ENCODE measurements at places on chromosomes 6 and 20. TPM values are rescaled to one million over a fixed set of nuclear protein-coding genes. Genes with fewer than 3 reads are reported as not detected.

- DNase-seq = no peak
Observed at GRCh38 chr20:48761023-48761785, 66.6 kb downstream of the PREX1 start.

DNA sequence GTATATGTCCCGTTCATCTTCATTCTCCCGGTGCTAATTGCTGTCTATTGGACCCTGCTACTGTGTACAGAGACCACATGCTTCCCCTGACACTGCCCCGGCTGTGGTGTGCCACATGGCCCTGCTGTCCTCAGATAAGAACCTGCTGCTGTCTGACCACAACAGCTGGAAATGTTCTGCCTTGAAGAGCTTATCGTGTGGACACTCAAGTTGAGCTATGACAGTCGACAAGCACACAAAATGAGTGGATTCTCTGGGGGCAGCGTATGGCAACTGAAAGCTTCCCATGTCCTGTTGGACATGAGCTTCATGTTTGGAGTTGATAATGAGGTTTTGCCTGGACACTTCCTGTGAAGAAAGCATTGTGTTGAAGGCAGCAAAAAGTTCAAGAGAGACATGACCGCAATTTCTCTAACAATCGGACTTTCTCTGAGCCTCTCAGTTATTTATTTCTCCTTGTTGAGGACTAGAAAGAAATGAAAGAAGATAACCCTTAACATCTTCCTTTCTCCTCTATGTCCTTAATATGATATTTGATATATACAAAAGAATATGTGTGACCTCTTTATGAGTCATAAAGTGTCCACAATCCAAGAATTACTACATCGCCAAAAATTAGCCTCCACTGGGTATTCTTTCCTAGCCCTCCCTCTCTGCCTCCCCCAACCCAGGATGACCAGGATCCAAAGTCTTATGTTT, 187.1 kb upstream of the TCF21 start:
- DNase-seq = no peak

The RBPJL gene
- total RNA-seq = not detected

The ZNF318 gene
- total RNA-seq = 7.7 TPM

Data from umbilical cord (tissue), 2 donors.